ENCODE measurements at places on chromosomes 13 and 19.

DNA sequence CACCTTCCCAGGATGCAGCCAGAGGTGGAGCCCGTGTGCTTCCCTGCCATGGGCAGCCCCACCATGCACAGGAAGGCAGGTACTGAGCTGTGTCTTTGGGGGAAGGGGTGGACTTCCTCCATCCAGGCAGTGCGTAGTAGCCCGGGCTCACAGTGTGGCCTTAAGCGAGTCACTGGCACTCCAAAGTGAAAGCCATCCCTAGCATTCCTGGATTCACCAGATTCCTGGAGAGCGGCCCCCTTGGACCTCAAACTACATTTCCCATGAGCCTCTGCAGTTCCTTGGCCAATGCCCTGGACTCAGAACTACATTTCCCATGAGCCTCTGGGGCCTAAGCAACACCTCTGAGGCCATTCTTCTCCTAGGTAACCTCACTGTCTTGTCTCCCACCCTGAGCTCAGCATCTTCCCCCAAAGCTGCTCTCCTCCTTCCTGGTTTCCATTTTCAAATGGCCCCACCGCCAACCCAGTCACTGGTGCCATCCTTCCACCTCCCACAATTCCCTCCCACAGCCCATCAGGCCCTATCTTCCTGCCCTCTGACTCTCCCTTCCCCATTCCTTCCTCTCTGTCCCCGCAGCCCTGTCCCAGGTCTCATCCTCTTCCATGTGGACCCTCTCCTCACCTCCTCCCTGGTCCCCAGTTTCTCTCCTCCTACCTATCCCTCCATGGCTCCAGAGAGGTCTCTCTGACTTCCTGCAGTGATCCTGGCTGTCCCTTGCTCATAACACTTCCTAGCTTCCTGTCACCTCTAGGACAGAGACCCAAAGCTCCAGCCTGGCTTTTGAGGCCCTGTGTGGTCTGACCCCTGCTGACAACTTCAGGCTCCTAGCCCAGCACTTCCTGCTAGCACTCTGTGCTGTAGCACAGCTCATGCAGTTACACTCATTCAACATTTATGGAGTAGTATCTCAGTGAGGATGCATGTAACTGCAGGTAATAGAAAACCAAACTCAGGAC, at the start of gene C19orf81:
C19orf81 (plus strand) TSS at position 13 of the 959 bp plus-strand sequence; CDS start at position 13, 0 bp downstream.
- DNase-seq, result peak; percentile 87

DNA sequence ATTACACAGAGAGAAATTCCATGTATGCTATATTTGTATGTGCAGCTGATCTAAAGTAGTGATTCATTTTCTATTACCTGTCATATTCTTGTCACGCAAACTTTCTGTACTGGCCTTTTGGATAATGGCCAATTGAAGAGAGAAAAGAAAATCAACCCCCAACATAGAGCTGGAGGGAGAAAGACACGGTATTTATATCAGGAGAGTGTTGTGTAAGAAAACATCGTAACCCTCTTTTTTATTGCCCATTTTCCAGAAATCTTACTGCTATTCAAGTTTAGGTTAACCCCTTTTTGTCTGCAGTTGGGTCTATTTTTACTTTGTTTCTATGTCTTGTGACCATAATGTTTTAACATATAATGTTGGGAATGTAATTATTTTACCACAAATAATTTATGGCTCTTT, 27.9 kb downstream of the DGKH start:
- no peak for DNase-seq

- DNase-seq, result no peak
Measured at GRCh38 chr19:39983695-39984300, 12.8 kb downstream of the PSMC4 start.

DNA sequence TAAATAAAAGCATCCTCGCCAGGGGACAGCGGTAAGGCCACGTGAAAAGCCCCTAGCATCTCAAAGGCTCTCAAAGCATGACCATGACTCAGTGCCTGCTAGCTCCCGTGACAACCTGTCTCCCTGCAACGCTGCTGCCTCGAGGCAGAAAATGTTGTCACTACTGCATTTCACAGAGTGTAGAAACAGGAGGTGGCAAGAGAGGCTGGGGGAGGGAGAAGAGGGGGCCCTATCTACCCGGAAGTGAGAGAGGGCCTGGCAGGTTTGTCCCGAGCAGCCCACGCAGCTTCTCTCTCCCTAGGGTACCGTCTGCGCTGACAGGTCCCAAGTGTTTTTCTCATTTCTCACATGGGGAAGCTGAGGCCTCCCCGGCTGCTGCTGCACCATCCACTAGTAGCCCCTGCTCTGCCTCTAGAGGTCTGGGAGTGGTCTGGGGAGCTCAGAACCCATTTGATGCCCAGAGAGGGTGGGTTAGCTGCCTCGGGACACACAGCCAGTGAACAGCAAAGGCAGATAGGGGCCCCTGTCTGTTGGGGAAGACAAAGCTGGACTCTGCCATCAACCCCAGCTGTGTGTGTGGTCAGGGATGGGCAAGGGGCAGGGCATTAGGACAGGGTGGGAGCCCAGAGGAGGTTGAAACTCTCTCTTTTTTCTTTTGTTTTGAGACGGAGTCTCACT, 3.7 kb downstream of the TINCR start:
- DNase-seq, result no peak

GRCh38 chr19:51097166-51097738, 11.0 kb downstream of the CTU1 start:
- DNase-seq, result peak; percentile 91

- DNase-seq, result peak; percentile 35
Measured at GRCh38 chr13:113408562-113408961, 44.6 kb upstream of the GRTP1 start.

DNA sequence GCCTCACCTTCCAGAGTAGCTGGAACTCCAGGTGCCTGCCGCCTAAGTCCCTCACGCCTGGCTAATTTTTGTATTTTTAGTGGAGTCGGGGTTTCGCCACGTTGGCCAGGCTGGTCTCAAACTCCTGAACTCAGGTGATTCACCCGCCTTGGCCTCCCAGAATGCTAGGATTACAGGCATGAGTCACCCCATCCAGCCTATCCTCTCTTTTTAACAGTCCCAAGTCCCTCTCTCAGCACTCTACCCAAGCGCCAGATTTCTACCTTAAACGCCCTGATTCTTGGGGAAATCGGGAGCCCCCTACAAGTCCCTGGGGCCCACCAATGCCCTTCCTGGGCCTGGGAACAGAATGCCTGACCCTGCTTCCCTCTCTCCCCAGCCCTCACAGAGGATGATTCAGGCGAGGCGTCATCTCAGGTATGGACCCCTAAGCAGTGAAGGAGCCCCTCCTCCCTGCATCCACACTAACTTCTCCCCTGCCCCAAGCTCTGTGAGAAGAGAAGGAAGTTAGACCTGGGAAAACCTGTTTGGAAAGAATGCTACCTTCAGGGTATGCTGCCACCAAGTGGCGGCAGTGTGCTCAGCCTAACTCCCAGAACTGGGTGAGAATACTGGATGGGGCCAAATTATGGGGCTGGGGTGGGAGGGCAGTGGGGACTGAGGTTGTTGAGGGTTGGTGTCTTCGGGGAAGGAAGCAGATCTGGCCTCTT, 20.8 kb upstream of the EBI3 start:
- DNase-seq, result peak; percentile 82

- DNase-seq, result peak; percentile 45
Measured at GRCh38 chr19:46609511-46610412, 8.6 kb downstream of the CALM3 start.

- no peak for DNase-seq
Measured at GRCh38 chr13:33281951-33282595, 3.5 kb downstream of the STARD13 start.

- no peak for DNase-seq
Measured at GRCh38 chr13:113001241-113002140, 32.5 kb downstream of the MCF2L start.

DNA sequence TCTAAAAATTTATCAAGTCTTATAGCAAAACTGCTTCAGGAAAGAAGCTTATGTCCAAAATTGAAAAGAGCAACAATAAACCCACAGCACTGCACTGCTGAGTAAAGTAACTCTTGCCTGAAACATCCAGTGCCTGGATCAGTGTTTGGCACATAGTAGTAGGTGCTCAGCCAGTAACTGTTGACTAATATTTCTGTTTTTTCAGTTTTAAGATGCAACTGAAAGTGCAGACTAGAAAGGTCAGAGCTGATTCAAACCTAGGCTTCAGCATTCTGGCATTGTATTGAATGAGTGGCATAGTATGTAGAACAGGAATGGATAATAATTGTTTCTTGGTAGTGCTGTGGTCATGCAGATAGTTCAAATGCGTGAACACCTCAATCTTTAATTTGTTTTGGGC, 67.6 kb downstream of the UBL3 start:
- no peak for DNase-seq

GRCh38 chr19:32104153-32104849, 241.1 kb upstream of the ZNF507 start:
- no peak for DNase-seq

DNA sequence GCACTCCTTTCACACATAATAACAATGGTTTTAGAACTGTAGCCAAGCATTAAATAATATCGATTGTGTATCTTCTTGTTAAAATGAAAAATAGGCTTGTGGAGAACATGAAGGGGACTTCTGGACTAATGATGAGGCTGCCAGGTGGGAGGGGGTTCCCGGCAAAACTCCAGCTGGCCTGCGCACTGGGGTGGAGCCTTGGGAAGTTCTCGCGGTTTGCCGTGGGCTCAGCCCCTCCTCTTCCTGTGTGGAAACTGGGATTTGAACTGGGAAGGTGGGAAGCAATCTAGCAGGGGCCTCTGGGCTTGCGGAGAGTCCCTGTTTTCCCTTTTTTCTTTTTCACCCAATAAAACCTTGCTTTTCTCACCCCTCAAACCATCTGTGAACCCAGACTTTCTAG, 113.7 kb upstream of the SLITRK1 start:
- no peak for DNase-seq

DNA sequence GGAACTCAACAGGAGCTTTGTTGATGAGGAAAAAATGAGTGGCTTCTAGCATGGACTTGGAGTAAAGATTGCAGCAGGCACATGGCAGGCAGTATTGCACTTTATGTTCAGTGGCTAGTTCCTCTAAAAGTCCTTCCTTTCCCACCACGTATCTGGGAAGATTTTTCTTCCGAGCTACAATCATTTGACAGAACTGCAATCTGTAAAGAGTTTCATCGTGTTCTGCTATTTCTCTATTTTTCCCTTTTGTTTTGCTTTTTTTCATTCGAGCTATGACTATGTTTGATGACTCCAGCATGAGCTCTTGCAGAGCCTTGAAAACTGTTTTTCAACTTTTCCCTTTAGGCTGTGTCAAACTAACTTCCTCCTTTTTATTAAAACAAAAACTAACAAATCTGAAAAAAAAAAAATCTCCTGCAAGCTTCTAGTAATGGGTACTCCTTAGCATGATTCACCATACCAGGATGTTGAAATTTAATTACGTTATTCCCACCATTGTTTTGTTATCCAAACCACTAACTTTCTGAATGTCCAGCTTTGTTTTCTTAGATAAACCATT, 12.3 kb downstream of the CLDN10 start:
- DNase-seq, result no peak

GRCh38 chr19:35090506-35091214, 25.0 kb upstream of the FXYD3 start:
- DNase-seq, result peak; percentile 94

DNA sequence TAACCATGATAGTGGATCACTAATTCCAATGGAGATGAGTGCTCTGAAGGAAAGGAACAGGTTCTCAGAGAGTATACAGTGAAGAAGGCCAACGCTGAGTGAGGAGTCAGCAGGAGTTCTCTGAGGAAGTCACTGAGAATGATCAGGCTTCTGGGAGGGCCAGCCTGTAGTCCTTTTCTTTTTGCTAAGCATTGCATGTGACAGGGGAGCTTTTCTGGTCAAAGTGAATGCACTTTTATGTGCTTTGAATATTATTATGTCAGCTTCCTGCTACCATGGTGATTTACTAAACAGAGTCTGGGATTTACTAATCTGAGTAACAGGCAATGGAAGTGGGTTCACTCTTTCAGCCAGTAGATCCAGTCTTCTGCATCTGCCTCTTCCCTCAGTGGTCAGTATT, 81.1 kb upstream of the SERP2 start:
- DNase-seq, result no peak

- DNase-seq, result peak; percentile 5
Measured at GRCh38 chr19:6099599-6099998, 10.7 kb downstream of the RFX2 start.

DNA sequence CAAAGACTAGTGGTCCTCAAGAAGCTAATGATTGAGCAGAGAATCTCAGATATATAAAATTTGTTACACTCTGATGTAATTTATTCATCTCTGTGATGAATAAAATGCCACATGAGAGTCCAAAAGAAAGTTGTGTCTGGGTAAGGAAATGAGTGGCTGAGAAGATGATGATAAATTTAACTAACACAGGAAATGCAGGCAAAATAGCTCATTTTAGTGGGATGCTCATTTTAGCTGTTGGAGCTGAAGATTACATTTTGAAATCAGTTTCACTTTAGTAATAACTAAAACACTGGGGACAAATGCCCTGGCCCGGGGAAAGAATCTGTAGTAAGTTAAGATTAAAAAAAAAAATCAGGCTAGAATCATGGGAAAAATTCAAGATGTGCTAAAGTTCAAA, 35.2 kb downstream of the SPRY2 start:
- no peak for DNase-seq
